Activated CD8-positive, alpha-beta memory T cell treated with anti-CD3 and anti-CD28 coated beads for 36 hours (primary cell): ENCODE measurements at places on chromosomes 6 and 20. TPM values are rescaled to one million over a fixed set of nuclear protein-coding genes. Genes with fewer than 3 reads are reported as not detected.

Gene BMP7
- total RNA-seq, result not detected

Gene MOG
- not detected for total RNA-seq

Gene SH3BGRL2
- total RNA-seq, result 0.94 TPM

Gene LAMA4
- not detected for total RNA-seq

Gene CDH26
- 1.1 TPM for total RNA-seq

Gene ZSCAN23
- 1.3 TPM for total RNA-seq

Gene FAM83D
- 11.2 TPM for total RNA-seq

Gene WTAP
- total RNA-seq, result 87.6 TPM

Gene SCGN
- not detected for total RNA-seq

Gene EYA4
- not detected for total RNA-seq

Gene PGC
- total RNA-seq, result not detected

Gene NTSR1
- not detected for total RNA-seq

Gene PTK7
- total RNA-seq, result 1.6 TPM

Gene AGER
- total RNA-seq, result 15.2 TPM

Gene CITED2
- 67.9 TPM for total RNA-seq

Gene TPD52L1
- total RNA-seq, result 0.50 TPM

Gene FRK
- 0.04 TPM for total RNA-seq

Gene FOXF2
- not detected for total RNA-seq

Gene NCOA7
- 58.1 TPM for total RNA-seq

Gene CHRNA4
- not detected for total RNA-seq

Gene SMLR1
- total RNA-seq, result not detected

Gene PTK6
- total RNA-seq, result 0.15 TPM

Gene TAB2
- 83.3 TPM for total RNA-seq

Gene GRM4
- total RNA-seq, result 0.08 TPM

Gene MTFR2
- 23.2 TPM for total RNA-seq

Gene NRSN1
- not detected for total RNA-seq

Gene PBOV1
- not detected for total RNA-seq

Gene GPX5
- total RNA-seq, result not detected

Gene LPIN3
- total RNA-seq, result 0.74 TPM

Gene DLL1
- total RNA-seq, result 0.36 TPM

Gene SIRPA
- total RNA-seq, result 0.04 TPM

Gene HTR1B
- not detected for total RNA-seq

Gene GMPR
- 0.80 TPM for total RNA-seq

Gene PHACTR1
- total RNA-seq, result 0.02 TPM
